Fibroblast of skin of left biceps (primary cell): ENCODE measurements at places on chromosomes 1 and 21.

DNA sequence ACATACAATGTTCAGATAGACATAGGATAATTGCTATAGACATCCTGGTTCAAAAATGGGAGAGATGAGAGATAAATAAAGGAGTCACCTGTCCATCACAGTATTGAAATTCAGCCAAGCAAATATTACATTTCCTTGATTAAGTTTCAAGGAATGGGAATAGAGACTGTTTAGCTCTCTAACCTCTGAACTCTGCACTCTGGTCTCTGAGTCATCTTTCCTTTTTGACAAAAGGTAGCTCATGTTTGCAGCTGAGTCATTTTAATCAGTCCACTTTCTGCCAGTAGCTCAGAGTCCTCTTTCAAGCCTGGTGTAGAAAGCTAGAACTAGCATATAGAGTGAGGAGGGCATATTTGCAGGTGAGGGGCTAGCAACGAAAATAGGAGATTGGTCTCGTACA lies 51.4 kb upstream of the GJA8 start:
- DNase-seq, result no peak

- DNase-seq, result no peak
These were observed 173.4 kb upstream of the RUNX1 start for GRCh38 chr21:35222541-35222941.

GRCh38 chr1:164771619-164772361 lies 212.8 kb downstream of the PBX1 start:
- no peak for DNase-seq

GRCh38 chr1:112793631-112794565 lies 78.8 kb upstream of the PPM1J start:
- DNase-seq, result no peak

GRCh38 chr21:42495027-42495426 lies 997 bp downstream of the RSPH1 start:
- DNase-seq, result no peak

- no peak for DNase-seq
These were observed 2.8 kb downstream of the RAB4A start for GRCh38 chr1:229273507-229274232.

DNA sequence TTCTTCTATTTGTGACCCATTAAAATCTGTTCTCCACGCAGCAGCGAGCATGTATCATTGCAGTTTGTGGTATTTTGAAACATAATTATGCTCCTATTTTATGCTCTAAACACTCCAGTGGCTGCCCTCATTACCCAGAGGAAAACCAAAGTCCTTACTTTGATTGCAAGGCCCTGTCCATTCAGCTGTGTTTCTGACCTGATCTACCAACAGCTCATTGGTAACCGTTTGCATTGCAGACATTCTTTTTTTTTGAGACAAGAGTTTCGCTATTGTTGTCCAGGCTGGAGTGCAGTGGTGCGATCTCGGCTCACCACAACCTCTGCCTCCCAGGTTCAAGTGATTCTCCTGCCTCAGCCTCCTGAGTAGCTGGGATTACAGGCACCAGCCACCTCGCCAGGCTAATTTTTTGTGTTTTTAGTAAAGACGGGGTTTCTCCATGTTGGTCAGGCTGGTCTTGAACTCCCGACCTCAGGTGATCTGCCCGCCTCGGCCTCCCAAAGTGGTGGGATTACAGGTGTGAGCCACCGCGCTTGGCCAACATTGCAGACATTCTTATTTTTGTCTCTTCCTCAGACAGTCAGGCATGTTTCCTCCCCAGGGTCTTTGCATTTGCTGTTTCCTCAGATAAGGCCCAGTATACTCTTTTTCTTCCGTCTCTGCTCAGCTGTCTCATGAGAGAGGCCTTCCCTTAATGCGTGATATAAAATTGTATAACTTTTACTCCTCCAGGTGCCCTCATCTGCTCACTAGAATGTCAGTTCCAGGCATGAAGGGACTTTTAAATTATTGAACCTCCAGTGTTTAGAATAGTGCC lies 32.5 kb downstream of the THRAP3 start:
- no peak for DNase-seq

- DNase-seq, result no peak
These were observed 226.7 kb upstream of the POU3F1 start for GRCh38 chr1:38273196-38273804.

- no peak for DNase-seq
These were observed 14.0 kb downstream of the NES start for GRCh38 chr1:156663178-156663577.
